ENCODE measurements at places on chromosomes 5 and 9.

GRCh38 chr5:150397782-150398721 lies 14.7 kb downstream of the CD74 start:
- no peak for DNase-seq

DNA sequence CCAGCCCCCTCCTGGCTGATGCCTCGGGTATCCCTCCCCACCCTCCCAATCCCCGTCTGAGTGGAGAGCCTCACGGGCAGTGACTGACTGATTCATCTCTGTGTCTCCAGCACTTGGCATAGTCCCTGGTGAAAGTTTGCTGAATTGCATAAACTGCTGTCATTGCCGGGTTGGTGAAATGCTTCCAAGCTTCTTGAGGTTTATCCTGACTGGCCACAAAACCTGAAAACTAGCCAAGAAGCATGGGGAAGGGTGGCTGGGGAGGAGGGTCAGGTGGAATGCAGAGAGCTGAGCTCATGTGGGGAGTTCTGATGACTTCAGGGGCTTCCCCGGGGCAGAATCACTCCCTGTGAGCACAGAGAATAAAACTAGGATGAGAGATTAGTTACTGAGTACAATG lies 56.9 kb upstream of the GGTA1 start:
- DNase-seq: peak; percentile 96

GRCh38 chr9:71349218-71349617 lies 227.8 kb upstream of the TRPM3 start:
- DNase-seq: peak; percentile 51

- DNase-seq: peak; percentile 4
These were observed 6.1 kb upstream of the RXFP3 start for GRCh38 chr5:33929925-33930690.

- DNase-seq: no peak
These were observed 41.9 kb downstream of the NACC2 start for GRCh38 chr9:136052991-136053756.

- no peak for DNase-seq
These were observed 197.0 kb downstream of the AOPEP start for GRCh38 chr9:94923326-94924089.

Data from GM04504 (cell line).